ENCODE measurements at places on chromosomes 12 and 14.

- DNase-seq: no peak
These were observed at the start of gene SYNDIG1L for GRCh38 chr14:74426202-74426582. Gene SYNDIG1L (minus strand): TSS chr14:74426210. CDS start chr14:74409744, 16,466 bp downstream.

- no peak for DNase-seq
These were observed 17.1 kb downstream of the FOXG1 start for GRCh38 chr14:28783664-28784063.

GRCh38 chr12:19988459-19988873 lies 379.9 kb upstream of the PDE3A start:
- DNase-seq: no peak

GRCh38 chr12:114030451-114030850 lies 64.3 kb upstream of the RBM19 start:
- no peak for DNase-seq

DNA sequence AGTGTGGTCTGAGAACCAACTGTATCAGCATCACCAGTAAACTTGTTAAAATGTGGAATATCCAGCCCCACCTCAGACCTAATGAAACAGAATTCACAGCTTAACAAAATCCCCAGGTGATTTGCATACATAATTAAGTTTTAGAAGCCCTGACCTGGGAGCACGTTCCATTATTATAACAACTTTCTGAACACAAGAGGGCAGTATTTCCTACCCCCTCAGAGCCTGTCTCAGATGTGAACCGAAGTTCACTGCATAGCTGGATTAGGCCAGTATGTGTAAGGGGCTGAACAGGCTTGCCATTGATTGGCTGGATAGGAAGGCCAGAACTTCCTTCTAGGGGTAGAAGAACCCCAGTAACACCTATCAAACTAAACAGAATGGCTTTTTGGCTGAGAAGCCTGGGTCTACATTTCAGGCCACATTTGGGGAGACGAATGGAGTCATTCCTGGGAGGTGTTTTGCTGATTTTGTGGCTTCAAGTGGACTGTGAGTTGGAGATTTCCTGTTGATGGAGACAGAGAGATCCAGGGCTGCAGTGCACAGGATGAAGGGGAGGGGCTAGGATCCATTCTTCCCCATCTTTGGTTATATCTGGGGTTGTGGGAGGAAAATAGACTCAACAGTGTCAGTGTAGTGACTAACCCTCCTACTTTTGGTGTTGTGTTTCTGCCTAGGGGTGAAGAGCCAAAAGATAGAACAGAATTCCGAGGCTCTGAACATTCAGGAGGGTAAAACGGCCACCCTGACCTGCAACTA lies 94.7 kb upstream of the OR4E1 start:
- peak; percentile 20 for DNase-seq

- DNase-seq: no peak
These were observed 599.4 kb upstream of the MDGA2 start for GRCh38 chr14:48274826-48275225.

DNA sequence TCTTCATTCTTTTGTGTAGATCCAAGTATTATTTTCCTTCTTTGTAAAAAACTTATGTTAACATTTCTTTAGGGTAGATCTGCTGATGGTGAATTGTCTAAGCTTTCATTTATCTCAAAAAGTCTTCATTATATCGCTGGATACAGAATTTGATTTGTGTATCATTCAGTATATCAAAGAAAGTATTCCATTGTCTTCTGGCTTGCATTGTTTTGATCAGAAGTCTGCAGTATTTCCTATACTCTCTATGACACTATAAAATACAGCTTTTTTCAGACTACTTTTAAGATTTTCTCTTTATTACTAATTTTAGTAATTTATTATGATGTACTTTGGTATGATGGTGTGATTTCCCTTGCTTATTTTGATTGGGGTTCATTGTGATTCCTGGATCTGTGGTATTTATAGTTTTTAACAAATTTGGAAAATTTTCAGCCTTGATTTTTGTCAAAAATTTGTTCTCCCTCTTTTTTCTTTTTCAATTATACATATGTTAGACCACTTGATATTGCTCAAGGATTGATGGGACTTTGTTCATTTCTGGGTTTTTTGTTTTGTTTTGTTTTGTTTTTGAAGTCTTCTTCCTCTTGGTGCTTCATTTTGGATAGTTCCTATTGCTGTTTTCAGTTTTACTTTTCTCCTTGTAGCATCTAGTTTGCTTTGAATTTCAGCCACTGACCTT lies 176.5 kb downstream of the ZFP36L1 start:
- DNase-seq: no peak
